Keratinocyte (primary cell): ENCODE measurements at places on chromosomes 3 and 15.

- no peak for DNase-seq
Measured at GRCh38 chr3:175335229-175335628, 476.1 kb downstream of the NAALADL2 start.

- no peak for DNase-seq
Measured at GRCh38 chr3:23996095-23996524, 51.0 kb downstream of the NR1D2 start.

DNA sequence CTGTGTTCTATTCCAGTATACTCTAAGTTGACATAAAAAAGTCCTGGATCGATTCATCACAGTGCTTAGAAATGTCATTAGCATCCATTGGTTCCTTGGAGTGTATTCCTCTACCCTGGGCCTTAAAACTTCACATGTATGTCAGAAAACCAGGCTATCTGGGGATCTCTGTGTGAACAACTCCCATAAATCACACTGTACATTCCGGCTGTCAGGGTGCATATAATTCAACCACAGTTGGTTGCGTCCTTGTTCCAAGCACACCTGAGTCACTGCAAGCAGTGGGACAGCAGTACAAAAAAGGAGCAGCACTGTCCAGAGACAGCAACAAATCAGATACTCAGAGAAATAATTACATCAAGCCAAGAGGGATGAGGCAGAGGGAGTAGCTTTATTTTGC, 52.4 kb downstream of the PDZRN3 start:
- no peak for DNase-seq

GRCh38 chr3:54008099-54008498, 114.3 kb upstream of the CACNA2D3 start:
- no peak for DNase-seq

DNA sequence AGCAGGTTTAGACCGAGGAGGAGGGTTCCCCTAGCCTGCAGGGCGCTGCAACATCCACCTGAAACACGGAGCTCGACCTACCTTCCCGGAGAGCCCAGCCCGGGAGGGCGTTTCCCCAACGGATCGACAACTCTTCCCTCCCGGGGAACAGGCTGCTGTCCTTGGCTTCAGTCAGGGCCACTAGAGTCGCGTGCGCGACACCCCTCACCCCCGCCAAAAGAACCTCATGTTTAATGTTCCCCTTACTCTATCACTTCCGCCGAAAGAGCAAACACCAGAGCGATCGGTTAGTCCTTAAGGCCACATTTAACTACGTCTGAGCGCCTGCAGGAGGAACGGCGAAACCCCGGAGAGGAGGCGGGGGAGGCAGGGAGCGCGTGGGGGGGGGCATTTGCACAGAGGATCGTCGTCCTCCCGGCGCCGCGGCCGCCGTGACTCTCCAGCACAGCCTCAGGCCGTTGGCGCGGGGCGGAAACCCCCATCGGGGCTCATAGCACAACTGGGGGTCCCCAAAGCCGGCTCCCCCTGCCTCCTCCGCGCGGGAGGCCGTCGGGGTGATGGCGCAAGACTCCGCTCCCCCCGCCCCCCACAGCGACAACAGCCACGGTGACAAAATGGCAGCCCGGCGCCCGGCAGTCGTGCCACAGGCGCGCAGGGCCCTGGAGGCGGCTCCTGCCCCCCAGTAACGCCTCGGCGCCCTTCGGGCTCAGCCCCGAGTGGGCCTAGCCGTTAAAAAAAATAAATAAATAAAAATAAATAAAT, 3.2 kb downstream of the ANP32A start:
- DNase-seq = no peak

GRCh38 chr3:125481786-125482185, 38.2 kb downstream of the SNX4 start:
- DNase-seq = no peak
